Activated CD4-positive, CD25-positive, alpha-beta regulatory T cell (primary cell): ENCODE measurements at places on chromosomes 4 and X.

DNA sequence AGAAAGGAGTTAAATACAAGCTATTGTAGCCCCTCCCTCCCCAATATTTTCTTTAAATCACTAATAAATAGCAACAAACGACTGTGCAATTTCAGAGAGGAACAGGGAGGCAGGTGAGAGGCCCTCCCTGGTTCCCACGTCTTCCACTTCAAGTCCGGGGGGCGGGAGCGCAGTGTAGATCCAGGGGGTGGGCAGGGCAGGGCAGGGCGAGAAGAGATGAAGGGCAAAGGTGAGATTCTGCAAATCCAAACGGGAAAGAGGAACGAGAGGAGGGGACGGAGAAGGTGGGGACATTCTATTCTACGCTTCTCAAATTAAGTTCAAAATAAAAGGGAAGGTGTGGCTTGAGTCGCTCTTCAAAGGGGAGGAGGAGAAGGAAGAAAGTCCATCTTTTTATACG is 6.8 kb downstream of the NKX6-1 start:
- no peak for DNase-seq

GRCh38 chr4:121776610-121777401 is 11.8 kb upstream of the SMIM43 start:
- DNase-seq: no peak

DNA sequence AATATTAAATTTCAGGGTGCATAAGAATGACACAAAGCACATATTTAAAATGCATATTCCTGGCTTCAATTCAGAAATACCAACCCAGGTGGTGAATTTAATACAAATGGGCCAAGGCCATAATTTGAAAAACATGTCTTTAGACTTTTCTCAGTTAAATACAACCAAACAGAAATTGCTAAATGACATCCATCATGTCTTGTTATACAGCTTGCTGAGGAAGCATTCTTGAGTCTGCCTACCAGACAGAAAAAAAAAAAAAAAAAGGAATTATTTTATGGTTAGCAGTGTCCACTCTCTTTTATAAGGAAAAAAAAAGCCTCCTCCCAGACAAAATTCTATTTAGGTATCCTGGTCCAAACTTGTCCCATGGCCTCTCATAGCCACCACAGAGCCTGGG is 119.1 kb downstream of the PAPSS1 start:
- no peak for DNase-seq

GRCh38 chrX:35289952-35290351 is 347.4 kb downstream of the FAM47B start:
- no peak for DNase-seq

- no peak for DNase-seq
These were observed 16.9 kb downstream of the CPLX1 start for GRCh38 chr4:808860-809570.

- no peak for DNase-seq
These were observed 5.7 kb downstream of the SLC6A8 start for GRCh38 chrX:153693216-153694086.

DNA sequence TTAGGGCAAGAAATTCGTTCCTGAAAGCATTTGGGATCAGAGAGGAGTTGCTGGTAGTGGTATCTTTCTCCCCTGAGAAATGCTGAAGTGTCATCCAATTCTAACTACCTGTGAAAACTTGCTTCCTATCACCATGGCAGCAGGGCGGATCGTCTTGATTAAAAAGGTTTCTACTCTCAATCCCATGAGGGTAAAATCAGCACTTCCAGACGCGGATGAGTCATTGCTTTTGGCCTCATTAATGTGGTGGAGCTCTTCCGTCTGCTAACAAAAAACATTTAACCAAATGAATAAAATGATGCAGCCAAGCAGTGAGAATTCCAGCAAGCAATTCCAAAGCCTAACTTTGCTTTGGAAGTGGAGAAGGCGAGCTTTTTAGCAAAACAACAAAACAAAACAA is 325.6 kb downstream of the CAMK2D start:
- no peak for DNase-seq

GRCh38 chr4:110071466-110071865 is 126.9 kb downstream of the ELOVL6 start:
- DNase-seq: no peak

DNA sequence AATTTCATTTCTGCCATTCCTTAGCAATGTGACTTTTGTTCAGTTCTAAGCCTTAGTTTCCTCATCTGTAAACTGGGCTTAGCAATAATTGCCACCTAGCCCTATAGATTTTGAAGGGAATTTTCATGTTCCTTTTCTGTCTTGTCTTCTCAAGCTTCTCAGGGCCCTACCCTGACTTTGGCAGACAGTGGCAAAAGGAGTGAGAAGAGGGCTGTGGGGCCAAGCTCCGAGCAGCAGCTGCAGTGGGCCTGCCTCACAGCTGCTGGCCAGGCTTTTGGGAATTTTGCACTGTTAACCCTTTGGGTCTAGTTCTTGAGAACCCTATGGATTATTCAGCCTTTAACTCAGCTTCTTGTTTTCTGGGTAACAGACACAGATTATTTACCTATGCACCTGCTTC is 67.6 kb upstream of the IGSF1 start:
- DNase-seq: no peak

GRCh38 chrX:101206471-101206870 is 13.1 kb upstream of the DRP2 start:
- no peak for DNase-seq

GRCh38 chrX:16797358-16797757 is 11.1 kb downstream of the TXLNG start:
- DNase-seq: no peak

DNA sequence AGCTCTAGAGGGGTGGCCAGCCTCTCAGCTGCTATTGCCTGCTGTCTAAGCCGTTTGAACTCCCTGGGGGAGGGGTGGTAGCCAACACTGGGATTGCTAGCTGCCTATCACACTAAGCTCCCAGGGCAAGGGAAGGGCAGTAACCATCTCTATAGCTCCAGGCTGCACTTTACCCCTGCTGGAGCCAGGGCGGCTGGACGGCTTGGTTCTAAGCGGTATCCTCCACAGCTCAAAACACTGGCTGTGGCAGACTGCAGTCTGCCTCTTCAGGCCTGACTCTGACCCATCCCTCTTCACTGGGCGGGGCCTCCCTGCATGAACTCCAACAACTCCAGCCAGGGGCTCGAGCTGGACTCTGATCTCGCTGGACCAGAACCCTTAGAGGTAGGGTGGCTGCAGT is 55.3 kb upstream of the GNRHR start:
- no peak for DNase-seq

DNA sequence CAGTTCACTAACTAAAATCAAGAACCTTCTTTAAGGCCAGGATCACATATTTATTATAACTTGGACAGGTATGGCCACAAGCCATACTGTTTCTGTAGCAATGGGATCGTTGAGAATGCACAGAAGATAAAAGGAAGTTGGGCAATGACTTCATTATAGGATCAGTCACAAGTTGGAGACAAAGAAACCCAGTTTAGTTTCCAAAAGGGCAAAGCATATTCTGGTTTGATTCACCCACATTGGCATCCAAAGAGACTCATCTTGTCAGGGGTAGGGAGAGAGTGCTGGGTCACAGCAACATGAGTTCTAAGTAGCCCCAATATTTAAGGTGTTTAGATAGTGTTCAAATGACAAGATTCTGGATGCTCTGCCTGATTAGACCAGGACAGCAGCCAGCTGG is 317.1 kb upstream of the GALNT7 start:
- DNase-seq: no peak

- no peak for DNase-seq
These were observed 413.8 kb downstream of the FAT4 start for GRCh38 chr4:125728568-125728967.

GRCh38 chrX:114365065-114365834 is 218.6 kb upstream of the HTR2C start:
- DNase-seq: no peak

DNA sequence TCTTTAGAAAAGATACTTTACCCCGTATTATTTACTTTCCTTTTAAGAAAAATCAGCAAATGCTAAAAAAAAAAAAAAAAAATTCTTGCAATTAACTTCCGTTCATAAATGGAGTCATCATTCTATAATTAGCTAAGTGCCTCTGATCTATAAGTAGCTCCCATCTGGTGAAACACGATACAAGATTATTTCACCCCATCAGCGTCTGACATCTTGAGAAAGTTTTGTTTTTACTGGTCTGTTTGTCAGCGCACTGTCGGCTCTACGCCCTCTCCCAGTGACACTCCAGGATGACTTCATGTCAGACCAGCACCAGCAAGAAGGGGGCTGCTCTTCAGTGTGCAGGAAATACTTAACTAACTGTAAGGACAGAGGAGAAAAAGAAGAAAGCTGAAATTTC is 108.3 kb downstream of the AFAP1 start:
- DNase-seq: no peak

GRCh38 chr4:31370866-31371465 is 650.8 kb downstream of the PCDH7 start:
- DNase-seq: no peak

GRCh38 chrX:72169008-72169728 is 12.4 kb upstream of the PIN4 start:
- no peak for DNase-seq

GRCh38 chr4:34676400-34676799 is 1567.9 kb downstream of the ARAP2 start:
- no peak for DNase-seq

GRCh38 chr4:173913496-173913895 is 370.0 kb downstream of the FBXO8 start:
- DNase-seq: no peak

DNA sequence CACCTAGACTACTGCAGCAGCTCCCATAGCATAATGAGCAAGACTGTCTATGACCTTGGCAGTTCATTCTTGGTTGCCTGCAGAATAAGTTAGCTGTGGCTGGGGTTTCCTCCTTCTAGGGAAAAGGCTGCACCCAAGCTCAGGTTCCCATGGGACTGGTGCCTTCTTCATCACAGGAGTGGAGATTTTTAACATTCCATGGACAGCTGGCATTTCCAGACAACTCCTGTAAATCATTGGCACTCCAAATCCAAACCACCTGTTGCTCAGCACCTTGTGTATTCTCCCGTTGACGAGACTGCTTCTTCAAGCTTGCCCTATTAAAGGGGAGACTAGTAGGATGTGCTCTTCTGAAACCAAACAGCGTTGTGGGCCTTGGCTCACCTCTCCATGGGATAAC is 7.8 kb upstream of the NUP54 start:
- DNase-seq: no peak

- DNase-seq: no peak
These were observed 36.9 kb upstream of the ADGRA3 start for GRCh38 chr4:22552812-22553211.

DNA sequence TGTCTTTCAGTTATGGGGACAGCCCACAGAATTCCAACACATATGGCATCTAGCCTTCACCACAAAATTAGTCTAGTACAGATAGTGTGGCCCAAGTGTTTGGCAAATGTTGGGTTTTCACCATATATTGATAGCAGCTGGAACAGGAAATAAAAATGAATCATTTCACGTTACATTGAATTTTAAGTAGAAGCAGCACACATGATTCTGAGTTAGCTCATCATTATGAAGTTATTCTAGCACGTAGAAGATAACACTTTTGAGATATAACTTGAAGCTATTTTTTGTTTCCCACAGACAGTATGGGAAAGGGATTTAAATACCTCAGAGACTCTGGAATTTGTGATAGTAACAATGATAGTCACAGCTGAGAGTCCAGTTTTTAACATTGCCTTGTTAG is 118.7 kb downstream of the FAT4 start:
- no peak for DNase-seq

GRCh38 chr4:119585771-119586170 is 42.8 kb downstream of the PDE5A start:
- no peak for DNase-seq

DNA sequence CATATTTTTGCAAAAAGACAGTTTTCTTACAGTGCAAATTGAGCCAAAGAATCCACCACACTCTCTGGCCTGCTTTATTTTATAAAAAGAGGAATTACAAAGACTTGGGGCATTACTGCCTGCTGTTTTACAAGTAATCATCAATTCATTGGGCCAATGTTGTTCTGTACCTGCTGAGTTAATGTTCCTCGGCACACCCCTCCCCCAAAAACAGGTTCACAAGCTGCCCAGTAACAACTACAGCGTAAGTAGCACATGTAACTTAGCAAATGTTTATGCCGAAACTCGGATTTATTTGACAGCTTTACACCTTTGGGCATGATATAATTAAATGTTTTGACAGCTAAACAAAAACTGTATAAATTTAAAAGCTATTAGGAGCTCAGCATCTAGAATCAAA is 214.6 kb upstream of the MAB21L2 start:
- no peak for DNase-seq

DNA sequence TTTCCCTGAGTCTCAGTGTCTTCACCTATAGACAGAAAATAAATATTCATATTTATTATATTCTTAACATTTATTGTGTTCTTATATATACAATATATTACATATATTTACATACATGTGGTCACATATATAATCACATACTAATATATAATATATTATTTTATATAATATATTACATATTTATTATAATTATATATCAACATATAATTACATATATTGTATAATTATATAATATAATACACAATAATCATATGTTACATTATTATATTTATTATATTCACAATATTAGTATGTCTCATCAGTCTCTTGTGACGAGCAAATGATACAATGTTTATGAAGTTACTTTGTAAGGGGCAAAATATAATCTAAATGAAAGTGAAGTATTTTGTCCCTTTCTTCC is 87.7 kb downstream of the KDR start:
- no peak for DNase-seq

- no peak for DNase-seq
These were observed 137.1 kb downstream of the ZNF518B start for GRCh38 chr4:10320130-10320529.

GRCh38 chrX:374596-374995 is 12.1 kb downstream of the PPP2R3B start:
- DNase-seq: no peak

DNA sequence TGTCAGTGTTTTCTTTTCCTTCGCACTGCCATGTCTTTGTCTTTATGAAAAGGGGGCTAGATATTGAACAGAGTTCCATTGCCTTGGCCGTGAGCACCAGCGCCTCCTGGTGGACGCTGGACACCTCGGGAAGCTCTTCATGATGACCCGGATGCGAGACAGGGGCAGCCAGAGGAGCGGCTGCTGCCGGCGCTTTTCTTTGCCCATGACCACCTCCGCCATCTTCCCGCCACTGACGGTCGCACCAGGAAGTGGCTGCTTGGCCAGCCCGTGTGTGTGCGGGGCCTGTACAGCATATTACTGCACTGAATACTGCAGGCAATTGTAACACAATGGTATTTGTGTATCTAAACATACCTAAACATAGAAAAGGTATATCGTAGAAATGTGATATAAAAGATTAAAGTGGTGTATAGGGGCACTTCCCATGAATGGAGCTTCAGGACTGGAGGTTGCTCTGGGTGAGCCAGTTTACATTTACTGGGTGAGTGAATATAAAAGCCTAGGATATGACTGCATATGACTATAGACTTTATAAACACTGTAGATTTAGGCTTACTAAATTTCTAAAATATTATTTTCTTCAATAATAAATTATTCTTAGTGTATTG is 15.8 kb upstream of the GRIA2 start:
- no peak for DNase-seq

- peak; percentile 9 for DNase-seq
These were observed 657 bp downstream of the TCEAL8 start for GRCh38 chrX:103254171-103254824.

DNA sequence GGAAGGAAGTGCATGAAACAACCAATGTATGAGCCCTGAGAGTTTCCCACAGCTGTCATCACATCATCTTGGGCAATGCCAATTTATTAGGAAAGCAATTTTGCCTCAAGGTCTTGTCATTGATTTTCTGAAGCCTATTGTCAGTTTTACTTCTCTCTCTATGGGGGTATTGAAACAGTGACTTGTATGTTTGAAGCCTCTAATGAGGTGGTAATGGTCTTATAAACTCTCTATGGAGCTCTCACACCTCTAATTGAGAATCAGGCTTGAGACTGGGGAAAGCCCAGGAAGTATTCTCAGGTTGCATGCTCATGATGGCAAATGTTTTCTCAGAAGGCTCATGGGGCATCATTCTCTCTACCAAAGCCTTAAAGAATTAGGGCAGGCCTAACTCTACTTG is 308.2 kb upstream of the EMCN start:
- no peak for DNase-seq
